ENCODE measurements at places on chromosomes 11 and 22.
A peak's percentile ranks its signal among the peaks of the same experiment; 100 is the strongest.

DNA sequence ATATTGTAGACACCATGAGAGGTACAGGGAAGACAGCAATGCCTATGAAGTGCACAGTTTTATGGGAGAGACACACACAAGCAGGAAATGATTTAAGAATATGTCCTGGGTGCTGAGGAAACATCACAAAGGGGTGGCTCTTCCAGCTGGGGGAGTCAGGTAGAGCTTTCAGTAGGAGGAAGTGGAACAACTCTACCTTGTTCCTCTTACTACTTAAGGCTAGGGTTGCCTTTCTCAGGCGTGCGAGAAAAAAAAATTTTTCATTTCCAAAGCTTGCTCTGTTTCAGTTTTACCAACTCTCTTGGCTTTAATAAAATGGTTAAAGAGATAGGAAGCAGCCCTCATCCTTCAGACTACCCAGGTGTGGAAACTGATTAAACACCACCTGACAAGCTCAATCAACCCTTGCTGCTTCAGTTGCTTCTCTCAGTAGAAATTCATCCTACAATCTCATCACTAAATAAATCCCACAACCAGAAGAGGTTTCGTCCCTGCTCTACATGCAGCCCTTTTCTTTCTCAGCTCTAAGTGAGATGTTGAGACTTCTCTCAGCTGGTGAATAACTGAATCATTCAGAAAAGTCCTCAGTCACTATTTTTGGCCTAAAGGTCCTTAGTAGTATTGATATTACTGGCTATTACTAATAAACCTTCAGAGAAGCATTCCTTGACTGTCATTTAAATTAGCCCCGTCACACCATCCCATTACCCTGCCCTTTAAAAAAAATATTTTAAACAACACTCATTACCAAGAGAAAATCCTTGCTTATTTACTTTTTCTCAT is 5.9 kb downstream of the ABTB2 start:
- DNase-seq = no peak

DNA sequence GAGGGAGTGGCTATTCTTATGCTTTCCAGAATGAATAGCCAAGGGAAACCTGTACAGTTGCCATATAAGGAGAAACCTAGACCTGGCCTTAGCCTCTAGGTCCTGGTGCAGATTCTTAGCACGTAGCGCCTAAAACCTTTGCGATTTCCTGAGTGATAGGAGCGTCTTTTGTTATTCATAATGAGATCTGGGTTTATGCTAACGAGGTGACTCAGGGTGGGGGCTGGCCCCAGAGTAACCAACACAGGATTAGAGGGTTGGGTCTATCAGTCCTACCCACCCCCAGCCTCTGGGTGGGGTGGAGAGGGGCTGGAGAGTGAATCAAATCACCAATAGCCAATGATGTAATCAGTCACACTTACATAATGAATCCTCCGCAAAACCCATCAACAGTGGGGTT is 73.4 kb upstream of the PARVG start:
- DNase-seq = no peak

DNA sequence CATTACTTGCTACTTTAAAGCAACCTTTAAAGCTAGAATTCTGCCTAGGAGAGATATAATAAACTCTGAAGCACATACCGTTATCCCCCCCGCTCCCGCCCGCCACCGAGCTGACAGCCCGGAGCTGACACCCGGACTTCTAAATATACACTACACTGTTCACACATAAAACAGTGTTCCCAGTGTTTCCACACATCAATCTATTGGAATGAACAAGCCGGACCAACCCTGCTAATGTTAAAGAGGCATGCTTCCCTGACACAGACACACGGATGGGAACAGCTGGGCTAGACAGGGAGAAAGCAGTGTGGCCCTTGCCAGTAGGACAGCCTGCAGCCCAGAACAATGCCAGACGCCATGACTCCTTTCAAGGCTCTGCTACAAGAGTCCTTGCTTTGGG is 108.4 kb upstream of the CSNK2A3 start:
- no peak for DNase-seq

DNA sequence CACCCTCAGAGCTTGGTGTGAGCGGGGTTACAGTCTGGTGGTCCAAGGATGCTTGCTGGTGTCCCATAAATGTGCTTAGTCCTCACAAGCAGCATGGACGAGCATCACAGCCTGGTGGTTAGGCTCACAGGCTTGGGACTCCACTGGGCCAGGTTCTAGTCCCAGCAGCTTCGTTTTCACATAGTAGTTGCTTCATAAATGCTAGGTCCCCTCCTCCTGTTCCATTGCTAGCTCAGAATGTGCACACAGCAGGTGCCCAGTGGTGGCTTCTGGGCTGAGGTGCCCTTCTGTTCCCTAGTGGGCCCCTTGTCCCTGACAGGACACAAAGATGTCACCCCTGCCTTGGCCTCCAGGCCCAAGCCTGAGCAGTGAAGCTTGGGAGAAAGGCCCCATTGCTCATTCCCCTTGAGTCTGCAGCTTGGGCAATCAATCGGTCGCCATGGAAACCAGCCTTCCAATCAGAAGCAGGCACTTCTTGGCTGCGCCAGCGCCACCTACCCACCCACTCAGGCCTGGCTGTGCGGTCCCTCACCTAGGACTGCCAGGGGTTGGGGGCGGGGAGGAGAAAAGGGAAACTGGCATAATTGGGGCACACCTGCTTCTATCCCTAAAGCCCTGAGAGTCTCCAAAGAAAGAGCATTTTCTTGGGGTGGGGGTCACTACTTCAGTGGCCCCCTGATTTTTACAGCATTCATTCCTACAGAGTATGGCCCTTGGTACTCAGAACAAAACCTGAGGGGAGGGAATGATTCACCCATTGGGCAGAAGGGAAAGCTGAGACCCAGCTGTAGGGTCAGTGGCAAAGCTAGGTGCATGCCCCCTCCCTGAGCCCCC is 48.1 kb downstream of the CYTH4 start:
- peak; percentile 86 for DNase-seq

Measured in AG08396 (cell line).